Left lung (tissue), 14 donors: ENCODE measurements at places on chromosomes 11 and 22. TPM values are rescaled to one million over a fixed set of nuclear protein-coding genes. Genes with fewer than 3 reads are reported as not detected.
A peak's percentile ranks its signal among the peaks of the same experiment; 100 is the strongest.

DNA sequence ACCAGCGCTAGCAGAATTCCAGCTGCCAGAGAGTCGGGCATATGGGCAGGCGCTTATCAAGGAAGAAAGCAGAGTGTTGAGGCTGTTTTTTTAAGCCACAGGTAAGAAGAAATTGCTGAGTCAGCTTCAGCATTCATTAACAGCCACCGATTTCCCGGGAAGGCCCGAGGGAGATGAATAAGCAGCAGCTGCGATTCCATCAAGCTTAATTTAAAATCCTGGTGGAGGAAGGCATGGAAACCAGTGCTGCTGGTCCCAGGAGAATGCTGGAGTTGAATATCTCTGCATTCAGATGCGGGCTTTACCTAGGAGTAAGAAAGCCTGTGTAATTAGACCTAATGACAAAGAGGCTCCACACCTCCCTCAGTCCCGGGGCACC, 168.8 kb downstream of the BRD1 start:
- H3K4me3 ChIP-seq: no peak overlapping the region
- H3K27me3 ChIP-seq: no peaks in the 10 kb centered on the region
- no peak for DNase-seq
- H3K27ac ChIP-seq: no peak overlapping the region

HBG1 gene
- total RNA-seq: not detected

- DNase-seq: no peak
- peaks cover 59% of the 10 kb centered on the region for H3K36me3 ChIP-seq
- H3K27me3 ChIP-seq: no peaks in the 10 kb centered on the region
- no peak overlapping the region for H3K27ac ChIP-seq
- H3K4me1 ChIP-seq: peaks cover 54% of the 10 kb centered on the region
Measured at GRCh38 chr11:68551223-68551622, 90.7 kb downstream of the PPP6R3 start.

DNA sequence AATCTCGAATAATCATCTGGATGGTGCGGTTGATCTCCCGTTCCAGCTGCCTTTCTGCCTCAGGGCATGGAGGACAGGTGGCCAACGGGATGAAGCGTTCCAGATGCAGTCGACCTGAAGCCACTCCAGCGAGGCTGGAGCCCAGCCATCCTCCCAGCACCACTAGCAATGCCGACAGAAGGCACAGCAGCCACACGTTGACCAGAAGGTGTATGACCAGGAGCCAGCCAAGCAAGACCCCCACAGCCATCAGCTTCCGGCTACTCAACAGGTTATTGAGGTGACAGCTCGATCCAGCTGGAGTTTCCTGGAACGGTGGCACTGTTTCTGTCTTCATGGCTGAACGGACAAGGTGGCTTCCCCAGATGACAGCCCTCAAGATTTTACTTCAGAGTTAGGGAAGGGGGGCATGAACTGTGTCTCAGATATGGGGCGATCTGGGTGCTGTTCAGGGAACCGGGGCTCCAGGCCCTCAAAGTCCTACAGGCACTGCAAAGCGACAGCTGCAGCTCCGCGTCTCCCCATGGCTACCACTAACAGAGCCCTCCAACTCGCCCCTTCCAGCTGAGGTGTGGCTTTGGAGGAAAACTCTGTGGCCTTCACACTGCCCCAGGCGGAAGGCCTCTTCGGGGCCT, 559 bp downstream of the SNX19 start:
- peaks cover 40% of the 10 kb centered on the region for H3K36me3 ChIP-seq
- H3K4me1 ChIP-seq: peaks cover 5% of the 10 kb centered on the region
- H3K4me3 ChIP-seq: peak overlapping the region; percentile 99
- peak overlapping the region; percentile 73 for H3K27ac ChIP-seq

- peak; percentile 52 for DNase-seq
- H3K27ac ChIP-seq: no peak overlapping the region
- no peaks in the 10 kb centered on the region for H3K27me3 ChIP-seq
- no peak overlapping the region for H3K4me3 ChIP-seq
- no peaks in the 10 kb centered on the region for H3K36me3 ChIP-seq
- peaks cover 6% of the 10 kb centered on the region for H3K4me1 ChIP-seq
Measured at GRCh38 chr11:57248780-57249383, 11.8 kb upstream of the APLNR start.

GRCh38 chr11:103897160-103897936, 139.1 kb upstream of the DDI1 start:
- H3K4me1 ChIP-seq: no peaks in the 10 kb centered on the region
- H3K4me3 ChIP-seq: no peak overlapping the region
- no peaks in the 10 kb centered on the region for H3K27me3 ChIP-seq
- DNase-seq: no peak
- H3K27ac ChIP-seq: no peak overlapping the region

DNA sequence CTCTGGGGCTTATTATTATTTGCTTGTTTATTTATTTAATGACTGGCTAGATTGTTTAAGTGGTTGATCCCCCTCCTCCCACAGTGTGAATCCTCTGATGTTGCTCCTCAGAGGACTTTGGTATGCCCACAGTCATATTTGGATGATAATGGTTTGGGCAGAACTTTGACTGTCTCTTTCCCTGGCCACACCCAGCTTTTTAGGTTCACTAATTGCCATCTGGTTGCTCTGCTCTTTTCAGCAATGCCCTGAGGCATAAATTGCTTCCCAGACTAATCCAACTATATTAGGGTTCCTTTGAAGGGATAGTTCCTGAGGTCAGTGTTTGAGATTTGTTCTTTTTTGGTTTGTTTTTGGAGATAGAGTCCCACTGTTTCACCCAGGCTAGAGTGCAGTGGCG, 99.3 kb upstream of the RRM1 start:
- no peak overlapping the region for H3K4me3 ChIP-seq
- H3K36me3 ChIP-seq: no peaks in the 10 kb centered on the region
- DNase-seq: no peak
- H3K27ac ChIP-seq: no peak overlapping the region

FAM180B gene
- total RNA-seq: not detected

- no peaks in the 10 kb centered on the region for H3K4me1 ChIP-seq
- no peaks in the 10 kb centered on the region for H3K36me3 ChIP-seq
- H3K27ac ChIP-seq: peak overlapping the region; percentile 51
- peak overlapping the region; percentile 47 for H3K4me3 ChIP-seq
- H3K27me3 ChIP-seq: peaks cover 33% of the 10 kb centered on the region
- peak; percentile 90 for DNase-seq
Measured at GRCh38 chr11:40293655-40294348, 1165.7 kb downstream of the LRRC4C start.

DNA sequence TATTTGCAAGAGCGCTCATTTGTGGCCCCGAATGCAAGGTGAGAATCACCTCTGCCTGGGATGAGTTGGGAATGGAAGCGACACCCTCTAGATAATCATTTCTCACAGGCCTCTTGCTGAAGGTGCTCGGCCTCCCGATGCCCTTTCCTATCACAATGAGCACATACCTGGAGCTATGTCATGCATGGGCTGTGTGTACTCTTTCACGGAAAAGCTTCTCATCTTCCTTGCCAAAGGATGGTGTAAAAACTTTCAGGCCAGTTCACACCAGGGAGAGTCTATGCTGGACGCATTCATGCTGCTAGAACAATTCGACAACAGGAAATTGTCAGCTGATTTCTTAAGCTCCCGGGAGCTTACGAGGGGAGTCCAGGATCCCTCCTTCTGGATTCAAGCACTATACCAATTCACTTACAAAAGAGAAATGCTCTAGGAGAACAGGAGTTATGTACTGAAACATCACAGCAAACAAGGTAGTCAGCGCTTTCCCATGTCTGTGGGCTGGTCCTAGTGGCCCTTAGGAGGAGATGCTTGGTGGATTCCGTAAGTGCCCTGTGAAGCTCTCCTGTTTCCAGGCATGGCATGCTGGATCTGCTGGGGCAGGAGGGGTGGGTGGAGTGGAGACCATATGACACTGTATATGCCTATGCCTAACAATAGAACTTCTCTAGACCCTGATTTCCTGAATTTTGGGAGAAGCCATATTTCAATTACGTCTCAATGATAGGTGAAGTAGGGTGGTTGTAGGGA, 53.1 kb upstream of the B3GAT1 start:
- H3K27me3 ChIP-seq: peaks cover 31% of the 10 kb centered on the region
- no peak overlapping the region for H3K4me3 ChIP-seq
- H3K27ac ChIP-seq: no peak overlapping the region

SLC5A4 gene
- total RNA-seq: 0.73 TPM

ASRGL1 gene
- total RNA-seq: 12.8 TPM

DNA sequence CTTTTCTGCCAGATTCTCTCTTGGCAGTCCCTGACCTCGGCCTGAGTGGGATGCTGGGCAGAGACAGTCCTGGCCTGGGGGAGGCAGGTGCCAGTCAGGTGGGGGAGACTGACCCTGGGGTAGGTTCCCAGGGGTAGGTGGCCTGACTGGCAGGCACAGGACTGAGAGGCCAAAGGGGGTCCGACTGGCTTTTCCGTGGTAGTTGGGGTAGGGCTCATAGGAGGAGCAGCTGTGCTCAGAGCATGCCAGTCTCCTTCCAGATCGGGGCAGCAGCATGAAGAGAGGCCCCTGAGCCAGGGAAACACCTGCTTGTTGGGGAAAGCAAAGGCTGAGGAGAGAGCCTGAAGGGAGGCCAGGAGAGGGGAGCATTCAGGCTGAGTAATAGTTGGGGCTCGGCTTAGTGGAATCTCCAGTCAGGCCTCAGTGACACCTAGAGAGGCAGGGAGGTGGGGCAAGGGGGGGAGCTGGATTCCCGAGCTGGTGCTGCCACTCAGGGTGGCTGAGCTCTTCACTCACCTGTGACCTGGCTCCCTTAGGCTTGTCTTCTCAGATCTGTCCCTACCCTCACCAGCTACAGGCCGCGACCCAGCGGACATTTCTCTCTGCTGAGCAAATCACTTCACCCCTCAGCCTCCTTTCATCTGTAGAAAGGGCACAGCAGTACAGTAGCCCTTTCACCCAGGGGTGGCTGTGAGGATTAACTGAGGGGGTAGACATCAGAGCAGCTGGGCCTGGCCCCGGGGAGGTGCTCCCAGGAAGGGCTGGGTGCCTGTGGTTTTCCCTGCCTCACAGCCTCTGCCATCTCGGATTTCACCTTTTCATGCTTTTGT, 26.2 kb downstream of the MCM5 start:
- no peaks in the 10 kb centered on the region for H3K36me3 ChIP-seq
- H3K4me3 ChIP-seq: no peak overlapping the region
- peaks cover 3% of the 10 kb centered on the region for H3K4me1 ChIP-seq
- no peak for DNase-seq
- no peak overlapping the region for H3K27ac ChIP-seq
- no peaks in the 10 kb centered on the region for H3K27me3 ChIP-seq

GRCh38 chr11:67211656-67212436, 54.4 kb upstream of the GRK2 start:
- DNase-seq: no peak
- no peaks in the 10 kb centered on the region for H3K36me3 ChIP-seq
- no peaks in the 10 kb centered on the region for H3K27me3 ChIP-seq
- no peaks in the 10 kb centered on the region for H3K4me1 ChIP-seq
- no peak overlapping the region for H3K27ac ChIP-seq

SLC22A9 gene
- not detected for total RNA-seq

TMEM191B gene
- total RNA-seq: not detected

DNA sequence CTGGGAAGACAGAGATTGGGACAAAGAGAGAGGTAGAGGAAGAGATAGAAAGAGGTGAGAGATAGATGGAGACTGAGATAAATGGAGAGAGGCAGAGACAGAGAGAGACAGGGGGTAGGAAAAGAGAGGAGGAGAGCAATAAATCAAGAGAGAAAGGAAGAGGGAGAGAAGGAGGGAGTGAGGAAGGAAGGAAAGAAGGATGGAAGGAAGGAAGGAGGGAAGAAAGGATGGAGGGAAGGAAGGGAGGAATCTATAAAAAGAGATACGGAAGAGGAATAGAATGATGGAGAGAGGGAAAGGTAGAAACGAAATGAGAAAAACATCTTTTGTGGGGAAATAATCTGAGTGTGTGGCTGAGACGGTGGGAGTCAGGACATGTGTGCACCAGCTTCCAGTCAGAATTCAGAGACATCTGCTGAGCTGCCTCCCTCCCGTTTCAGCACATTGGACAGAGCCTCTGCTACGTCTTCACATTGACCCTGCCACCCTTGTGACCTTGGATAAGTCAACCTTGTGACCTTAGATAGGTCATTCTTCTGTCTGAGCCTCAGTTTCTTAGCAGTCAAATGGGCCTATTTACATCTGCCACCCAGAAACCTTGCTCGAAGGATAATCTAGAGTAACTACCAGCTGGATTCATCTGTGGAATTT, 417.8 kb downstream of the MIAT start:
- no peaks in the 10 kb centered on the region for H3K36me3 ChIP-seq
- H3K4me1 ChIP-seq: no peaks in the 10 kb centered on the region
- no peak overlapping the region for H3K27ac ChIP-seq

- no peak overlapping the region for H3K4me3 ChIP-seq
- H3K36me3 ChIP-seq: no peaks in the 10 kb centered on the region
- H3K4me1 ChIP-seq: no peaks in the 10 kb centered on the region
- H3K27me3 ChIP-seq: no peaks in the 10 kb centered on the region
- no peak for DNase-seq
Measured at GRCh38 chr11:18563090-18563730, 25.3 kb downstream of the UEVLD start.

DNA sequence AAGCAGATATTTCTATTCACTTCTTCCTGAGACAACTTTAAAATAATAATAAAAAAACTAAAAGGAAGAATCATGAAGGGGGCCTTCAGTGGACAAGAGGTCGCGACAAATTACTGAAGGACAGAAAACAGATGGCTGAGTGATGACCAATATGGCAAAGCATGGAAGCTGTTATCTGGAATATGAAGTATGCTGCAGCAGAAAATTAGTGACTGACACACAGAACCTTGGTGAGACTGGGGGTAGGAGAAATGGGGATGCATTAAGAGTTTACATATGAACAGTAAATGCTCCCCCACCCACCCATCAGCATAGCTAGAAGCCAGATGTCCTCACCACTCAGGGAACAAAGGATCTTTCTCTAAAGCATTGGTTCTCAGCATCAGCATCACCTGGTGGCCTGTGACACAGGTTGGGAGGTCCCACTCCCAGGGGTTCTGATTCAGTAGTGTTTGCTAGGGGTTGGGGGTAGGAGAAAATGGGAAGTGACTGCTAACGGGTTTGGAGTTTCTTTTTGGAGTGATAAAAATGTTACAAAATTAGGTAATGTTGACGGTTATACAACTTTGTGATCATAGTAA, 59.7 kb downstream of the NARS2 start:
- H3K4me1 ChIP-seq: no peaks in the 10 kb centered on the region
- H3K4me3 ChIP-seq: no peak overlapping the region
- H3K27me3 ChIP-seq: no peaks in the 10 kb centered on the region
- H3K36me3 ChIP-seq: no peaks in the 10 kb centered on the region
- DNase-seq: no peak
- no peak overlapping the region for H3K27ac ChIP-seq

- H3K36me3 ChIP-seq: no peaks in the 10 kb centered on the region
- no peaks in the 10 kb centered on the region for H3K27me3 ChIP-seq
- no peak for DNase-seq
- no peaks in the 10 kb centered on the region for H3K4me1 ChIP-seq
Measured at GRCh38 chr11:70112017-70112434, 33.9 kb downstream of the ANO1 start.

DNA sequence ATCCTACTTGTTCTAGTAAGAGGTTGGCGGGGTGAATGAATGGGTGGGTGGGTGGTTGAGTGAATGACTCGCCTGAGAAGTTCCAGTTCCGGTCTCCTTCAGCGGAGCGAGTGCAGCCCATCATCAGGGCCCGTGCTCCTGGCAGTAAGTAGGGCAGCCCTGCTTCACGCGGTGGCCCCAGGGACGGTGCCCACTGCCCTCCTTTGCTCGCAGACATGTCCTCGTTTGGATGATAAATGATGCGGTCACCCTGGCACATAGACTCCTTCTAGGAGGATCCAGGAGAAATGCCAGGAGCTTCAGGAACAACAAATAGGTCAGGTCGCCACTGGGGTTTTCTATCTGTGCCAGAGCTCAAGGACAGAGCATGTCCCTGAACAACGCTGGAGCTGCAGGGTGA, 370.8 kb downstream of the CTTN start:
- no peaks in the 10 kb centered on the region for H3K36me3 ChIP-seq
- H3K27ac ChIP-seq: no peak overlapping the region
- H3K4me3 ChIP-seq: no peak overlapping the region
- no peaks in the 10 kb centered on the region for H3K27me3 ChIP-seq
- H3K4me1 ChIP-seq: no peaks in the 10 kb centered on the region
